ENCODE measurements at places on chromosomes 3 and 15.
A peak's percentile ranks its signal among the peaks of the same experiment; 100 is the strongest.

GRCh38 chr15:38518084-38518483 is 46.5 kb downstream of the RASGRP1 start:
- no peak for DNase-seq

- DNase-seq = peak; percentile 48
Observed at GRCh38 chr3:68972358-68972979, 40.1 kb upstream of the TAFA4 start.

DNA sequence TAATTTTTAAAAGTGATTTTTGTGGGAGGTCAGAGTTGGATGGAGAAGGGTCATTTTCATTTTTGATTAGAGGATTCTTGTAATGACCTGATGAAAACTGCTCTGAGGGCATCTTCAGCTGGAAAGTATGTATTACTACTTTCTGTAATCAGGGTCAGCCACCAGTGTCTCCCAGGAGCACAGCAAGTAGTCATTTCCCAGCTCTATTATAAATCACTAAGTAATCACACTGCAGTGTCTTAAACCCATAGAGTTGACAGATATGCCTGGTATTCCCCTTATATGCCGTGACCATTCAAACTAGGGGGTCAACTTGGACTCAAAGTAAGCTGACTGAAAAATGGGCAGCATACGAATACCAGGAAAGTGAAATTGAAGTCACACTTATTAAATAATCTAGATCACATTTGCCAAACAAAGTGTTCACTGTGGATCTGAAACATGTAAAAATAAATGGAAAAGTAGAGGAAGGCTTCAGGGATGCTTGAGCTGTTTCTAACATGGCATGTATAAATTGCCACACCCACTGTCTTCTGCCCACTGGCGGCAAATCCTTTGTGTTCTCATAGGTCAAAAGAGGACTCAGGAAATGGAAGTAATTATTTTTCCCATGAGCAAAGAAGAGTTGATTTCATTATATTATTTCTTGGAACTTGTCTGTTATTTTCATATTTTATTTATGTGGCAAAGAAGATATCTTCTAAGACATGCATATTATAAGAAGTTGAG is 105.7 kb downstream of the MBNL1 start:
- DNase-seq = no peak

DNA sequence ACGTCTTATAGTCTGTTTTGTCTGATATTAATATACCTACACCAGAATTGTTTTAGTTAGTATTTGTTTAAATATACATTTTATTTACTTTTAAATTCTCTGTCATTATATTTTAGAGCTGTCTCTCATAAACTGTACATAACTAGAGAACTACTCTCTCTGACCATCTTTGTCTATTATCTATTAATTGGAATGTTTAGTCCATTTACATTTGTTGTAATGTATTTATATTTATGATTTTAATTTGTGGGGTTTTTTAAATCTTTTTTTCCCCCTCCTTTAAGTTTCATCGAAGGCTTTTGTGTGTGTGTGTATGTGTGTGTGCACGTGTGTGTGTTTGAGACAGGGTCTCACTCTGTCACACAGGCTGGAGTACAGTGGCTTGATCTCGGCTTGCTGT is 47.1 kb downstream of the ITPR1 start:
- no peak for DNase-seq

DNA sequence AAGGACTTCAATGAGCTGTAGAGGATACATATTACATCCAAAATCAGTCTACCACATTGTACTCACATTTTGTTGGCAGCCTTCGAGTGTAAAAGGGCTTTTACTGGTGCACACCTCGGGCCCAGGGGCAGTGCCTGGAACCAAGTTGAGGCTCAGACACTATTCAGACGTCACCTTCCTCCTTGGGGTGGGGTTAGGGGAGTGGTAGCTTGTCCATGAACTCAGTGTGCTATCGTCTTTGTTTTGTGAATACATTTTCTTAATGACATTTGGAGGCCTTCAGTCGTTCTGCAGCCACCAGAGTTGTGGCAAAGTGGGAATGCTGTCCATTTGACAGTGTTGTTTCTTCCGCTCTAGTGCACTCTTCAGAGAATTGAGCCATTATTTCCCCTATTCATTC is 114.2 kb downstream of the PGPEP1L start:
- no peak for DNase-seq

DNA sequence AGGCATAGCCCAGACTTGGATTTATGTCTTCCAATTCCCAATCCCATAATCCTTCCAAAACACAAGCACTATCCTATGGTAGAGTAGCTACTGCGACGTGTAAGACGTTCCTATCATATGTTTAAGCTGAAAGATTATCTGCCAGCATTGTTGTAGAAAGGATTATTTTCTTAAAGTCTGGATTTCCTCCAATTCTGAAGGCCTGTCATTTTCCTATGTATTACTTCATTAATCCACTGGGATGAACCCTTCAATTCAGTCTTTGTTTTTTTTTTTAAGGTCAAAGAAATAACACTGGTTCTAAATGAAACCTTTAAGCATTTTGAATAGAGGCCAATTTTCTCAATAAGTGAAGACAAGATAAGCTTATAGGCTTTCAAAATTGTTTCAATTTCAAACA is 289.0 kb downstream of the SLC9A9 start:
- DNase-seq = no peak

DNA sequence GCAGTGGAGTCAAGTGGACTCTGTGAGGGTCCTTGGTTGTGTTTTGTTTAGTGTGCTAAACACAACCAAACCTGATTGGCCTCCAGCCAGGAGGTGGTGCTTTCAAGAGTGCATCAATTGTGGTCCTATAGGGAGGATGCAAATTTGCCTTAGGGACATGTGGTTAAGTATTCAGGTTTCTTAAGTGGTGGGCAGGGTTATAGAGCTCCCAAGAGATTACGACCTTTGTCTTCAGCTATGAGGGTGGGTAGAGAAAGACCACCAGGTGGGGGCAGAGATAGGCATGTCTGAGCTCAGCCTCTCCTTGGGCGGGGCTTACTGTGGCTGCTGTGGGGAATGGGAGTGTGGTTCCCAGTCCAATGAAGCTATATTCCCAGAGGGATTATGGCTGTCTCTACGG is 186.6 kb downstream of the SQOR start:
- DNase-seq = no peak

DNA sequence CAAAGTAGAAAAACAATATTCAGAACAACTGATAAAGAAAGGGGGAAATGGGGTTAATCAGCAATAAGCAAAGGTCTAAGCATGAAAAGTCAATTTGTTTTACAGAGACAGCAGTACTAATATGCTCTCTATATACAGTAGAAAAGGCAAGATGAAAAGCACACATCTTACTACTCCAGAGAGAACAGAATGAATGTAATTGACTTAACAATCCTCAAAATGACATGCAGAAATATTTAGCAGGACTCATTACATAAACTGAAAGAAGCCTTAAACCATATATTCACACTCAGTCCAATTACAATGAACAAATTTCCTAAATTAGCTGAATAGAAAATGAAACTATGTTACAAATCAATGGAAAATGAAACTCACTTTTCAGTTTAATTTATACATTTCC is 319.8 kb downstream of the SUCLG2 start:
- peak; percentile 12 for DNase-seq

GRCh38 chr15:80012060-80012726 is 41.2 kb upstream of the BCL2A1 start:
- no peak for DNase-seq

DNA sequence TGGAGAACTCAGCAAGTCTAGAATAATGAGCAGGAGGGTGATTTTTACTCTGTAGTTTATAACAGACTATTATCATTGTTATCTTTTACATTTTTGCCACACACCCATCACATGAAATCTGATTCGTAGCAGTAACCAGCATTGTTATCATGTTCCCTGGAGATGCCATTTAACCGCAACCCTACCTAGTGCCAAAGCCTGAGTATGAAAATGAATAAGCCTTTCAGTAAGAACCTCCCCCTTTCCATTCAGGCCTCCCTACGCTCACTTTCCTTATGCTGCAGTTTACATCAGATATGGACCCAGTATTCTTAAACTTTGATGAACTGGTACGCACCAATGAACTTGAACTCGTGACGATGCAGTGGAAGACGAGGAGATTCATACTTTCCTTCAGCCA is 158.7 kb upstream of the SPRED1 start:
- peak; percentile 26 for DNase-seq
